ENCODE measurements at places on chromosomes 1 and 21. TPM values are rescaled to one million over a fixed set of nuclear protein-coding genes. Genes with fewer than 3 reads are reported as not detected.
A peak's percentile ranks its signal among the peaks of the same experiment; 100 is the strongest.

DNA sequence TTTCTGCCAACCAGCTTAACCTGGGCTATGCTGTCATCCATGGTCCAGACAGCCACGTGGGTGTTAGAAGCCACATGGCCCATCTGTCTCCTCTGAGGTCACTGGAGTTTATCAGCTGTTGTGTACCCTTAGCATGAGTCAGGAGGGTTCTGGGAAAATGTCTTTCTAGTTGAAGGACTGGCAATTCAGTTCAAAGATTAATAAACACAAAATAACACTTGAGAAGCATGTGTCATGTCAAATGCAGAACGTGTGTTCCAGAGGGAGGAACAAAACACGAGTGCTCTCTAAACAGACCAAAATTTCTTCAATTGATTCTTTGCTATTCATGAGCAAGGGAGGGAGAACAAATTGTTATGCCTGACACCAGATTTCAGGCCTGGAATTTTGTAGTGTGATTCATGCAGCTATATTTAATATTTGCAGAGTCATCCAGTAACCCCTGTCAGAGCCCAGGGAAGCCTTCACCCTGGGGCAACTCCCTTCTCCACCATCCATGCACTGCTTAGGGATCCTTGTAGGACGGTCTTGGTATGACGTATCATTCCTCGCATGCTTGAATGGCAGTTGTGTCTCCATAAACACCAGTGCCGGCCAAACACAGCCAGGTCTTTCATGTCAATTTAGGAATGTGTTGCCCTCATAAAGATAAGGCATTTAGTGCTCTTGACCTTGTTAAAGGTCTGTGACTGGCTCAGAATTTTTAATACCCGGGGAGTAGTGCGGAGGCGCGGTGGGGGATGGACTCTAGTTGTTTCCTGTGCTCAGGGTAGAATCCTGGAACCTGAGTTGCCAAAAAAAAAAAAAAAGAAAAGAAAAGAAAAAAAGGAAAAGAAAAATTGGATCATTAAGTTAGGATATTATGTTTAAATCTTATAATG is 27.7 kb upstream of the DYRK1A start:
- peak; percentile 86 for DNase-seq

DNA sequence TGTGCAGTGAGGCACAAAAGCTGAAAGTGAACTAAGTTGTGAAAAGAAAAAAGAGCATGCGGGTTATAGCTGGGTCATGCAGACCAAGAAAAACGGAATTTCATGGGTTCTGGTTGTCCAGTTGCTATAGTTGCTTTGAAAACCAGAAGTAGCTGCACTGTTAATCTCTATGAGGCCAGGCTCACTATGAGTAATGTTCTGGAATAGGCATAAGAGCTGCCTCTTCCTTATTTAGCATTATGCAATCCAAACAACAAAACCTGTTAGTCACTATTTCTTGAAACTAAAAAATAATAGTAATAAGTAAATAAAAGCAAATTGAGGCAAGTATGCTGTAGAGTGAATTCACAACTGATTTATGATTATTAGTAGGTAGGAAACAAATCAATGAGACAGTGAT is 1383.7 kb downstream of the MRPL39 start:
- no peak for DNase-seq

GRCh38 chr1:2088458-2088857 is 38.2 kb downstream of the PRKCZ start:
- DNase-seq: no peak

- DNase-seq: no peak
Measured at GRCh38 chr1:162587347-162587746, 25.8 kb downstream of the UAP1 start.

- no peak for DNase-seq
Measured at GRCh38 chr1:159914252-159915018, 10.9 kb downstream of the TAGLN2 start.

GDAP2 gene
- 18.6 TPM for total RNA-seq

All from NCI-H460 (cell line).